ENCODE measurements at places on chromosomes 16 and 17.

- no peak for DNase-seq
These were observed 76.0 kb downstream of the GPR139 start for GRCh38 chr16:19997734-19998133.

DNA sequence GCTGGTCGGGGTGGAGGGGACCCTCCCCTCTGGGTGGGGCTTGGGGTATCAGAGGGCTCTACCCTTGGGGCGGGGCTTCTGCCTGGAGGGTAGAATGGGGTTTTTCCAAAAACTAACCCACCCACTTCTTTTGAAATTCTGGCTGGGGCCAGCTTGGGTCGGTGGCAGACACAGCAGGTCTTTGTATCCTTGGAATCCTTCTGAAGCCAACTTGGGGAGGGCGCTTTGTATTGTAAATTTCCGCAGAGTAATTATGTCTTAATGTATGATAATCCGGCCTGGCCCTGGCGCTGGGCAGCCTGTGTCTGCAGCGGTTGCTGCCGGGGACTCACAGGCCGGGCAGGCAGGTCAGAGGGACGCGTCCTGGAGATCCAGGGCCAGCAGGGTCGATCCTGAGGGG lies 33.9 kb upstream of the GSE1 start:
- DNase-seq = no peak

GRCh38 chr17:57639381-57639780 lies 105.7 kb downstream of the CCDC182 start:
- no peak for DNase-seq

DNA sequence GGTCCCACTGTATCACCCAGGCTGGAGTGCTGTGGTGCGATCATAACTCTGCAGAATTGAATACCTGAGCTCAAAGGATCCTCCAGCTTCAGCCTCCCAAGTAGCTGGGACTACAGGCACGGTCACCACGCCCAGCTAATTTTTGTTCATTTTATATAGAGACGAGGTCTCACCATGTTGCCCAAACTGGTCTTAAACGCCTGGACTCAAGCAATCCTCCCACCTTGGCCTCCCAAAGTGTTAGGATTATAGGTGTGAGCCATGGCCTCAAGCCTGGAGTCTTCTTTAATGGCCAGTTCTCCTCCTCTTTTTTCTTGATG lies 484 bp downstream of the CD300LB start:
- no peak for DNase-seq

- no peak for DNase-seq
These were observed 38.7 kb downstream of the ACSF3 start for GRCh38 chr16:89132194-89133005.

- no peak for DNase-seq
These were observed 9.6 kb downstream of the ITGA2B start for GRCh38 chr17:44379887-44380286.

- DNase-seq = no peak
These were observed 13.1 kb downstream of the USP7 start for GRCh38 chr16:8950580-8951077.

GRCh38 chr17:72587156-72587555 lies 466.3 kb downstream of the SOX9 start:
- no peak for DNase-seq

DNA sequence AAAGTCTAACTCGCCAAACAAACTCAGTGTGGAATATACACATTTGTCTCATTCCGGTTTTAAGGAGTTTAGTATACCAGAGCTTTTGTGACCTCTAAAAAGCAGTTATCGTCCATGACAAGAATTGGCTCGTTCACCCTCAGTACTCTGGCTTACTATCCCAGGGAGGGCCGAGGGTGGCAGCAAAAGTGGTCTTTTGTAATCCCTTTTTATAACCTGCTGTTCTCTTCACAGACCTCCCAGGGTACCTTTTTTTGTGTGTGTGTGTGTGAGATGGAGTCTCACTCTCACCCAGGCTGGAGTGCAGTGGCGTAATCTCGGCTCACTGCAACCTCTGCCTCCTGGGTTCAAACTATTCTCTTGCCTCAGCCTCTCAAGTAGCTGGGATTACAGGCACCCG lies 8.9 kb downstream of the NMT1 start:
- no peak for DNase-seq

GRCh38 chr17:652314-652713 lies 62.3 kb downstream of the VPS53 start:
- no peak for DNase-seq

GRCh38 chr17:63927464-63928171 lies 4.5 kb downstream of the CD79B start:
- DNase-seq = no peak

DNA sequence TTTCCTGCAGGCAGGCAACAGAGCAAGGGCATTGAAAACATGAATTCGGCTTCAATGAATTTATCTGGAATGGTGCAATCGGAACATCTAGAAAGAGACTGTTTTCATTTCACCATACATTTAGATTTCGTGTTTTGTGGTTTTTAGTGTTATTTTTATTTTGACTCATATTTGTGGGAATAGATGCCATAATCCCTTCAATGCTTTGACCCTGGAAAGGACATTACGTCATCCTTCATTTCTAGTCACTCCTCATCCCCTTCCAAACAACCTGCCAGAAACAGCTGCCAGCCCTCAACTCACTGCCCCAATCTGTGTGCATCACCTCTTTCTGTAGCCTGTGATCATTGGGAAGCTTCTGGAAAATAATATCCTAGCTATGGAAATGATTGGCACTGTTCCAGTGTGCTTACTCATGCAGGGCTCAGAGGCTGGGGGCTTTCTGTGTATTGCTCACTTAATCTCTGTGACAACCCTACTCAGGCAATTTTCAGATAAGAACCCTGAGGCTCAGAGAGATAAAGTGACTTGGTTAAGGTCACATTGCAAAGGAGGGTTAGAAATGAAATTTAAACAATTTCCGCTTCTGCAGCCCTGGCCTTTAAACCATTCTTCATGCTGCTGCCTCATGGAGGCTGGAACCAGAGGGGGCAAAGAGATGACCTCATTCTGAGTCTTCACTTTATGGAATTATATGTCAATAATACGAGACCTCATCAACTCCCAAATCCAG lies 9.5 kb upstream of the KSR1 start:
- DNase-seq = no peak

DNA sequence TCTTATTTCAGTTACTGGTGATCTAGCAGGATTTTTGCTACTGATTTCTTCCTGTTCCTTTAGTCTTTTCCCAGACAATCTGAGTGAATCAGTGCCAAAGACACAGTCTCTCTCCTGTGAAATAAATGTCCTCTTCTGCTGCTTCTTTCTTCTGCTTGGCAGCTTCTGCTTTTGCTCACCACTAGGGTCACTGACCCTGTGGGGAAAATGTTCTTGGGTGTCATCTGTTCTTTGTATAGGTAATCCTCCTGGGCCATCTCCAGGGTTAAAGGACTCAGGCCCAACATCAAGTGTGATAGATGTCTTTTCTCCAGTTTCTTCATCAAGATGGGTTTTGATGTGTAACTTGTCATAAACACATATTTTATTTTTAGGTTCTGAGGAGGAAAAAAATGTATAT lies 5.2 kb downstream of the PALB2 start:
- DNase-seq = no peak

- DNase-seq = no peak
These were observed 19.8 kb upstream of the NF1 start for GRCh38 chr17:31074772-31075555.

- DNase-seq = peak; percentile 63
These were observed 144.1 kb downstream of the RAB11FIP4 start for GRCh38 chr17:31535581-31535981.

DNA sequence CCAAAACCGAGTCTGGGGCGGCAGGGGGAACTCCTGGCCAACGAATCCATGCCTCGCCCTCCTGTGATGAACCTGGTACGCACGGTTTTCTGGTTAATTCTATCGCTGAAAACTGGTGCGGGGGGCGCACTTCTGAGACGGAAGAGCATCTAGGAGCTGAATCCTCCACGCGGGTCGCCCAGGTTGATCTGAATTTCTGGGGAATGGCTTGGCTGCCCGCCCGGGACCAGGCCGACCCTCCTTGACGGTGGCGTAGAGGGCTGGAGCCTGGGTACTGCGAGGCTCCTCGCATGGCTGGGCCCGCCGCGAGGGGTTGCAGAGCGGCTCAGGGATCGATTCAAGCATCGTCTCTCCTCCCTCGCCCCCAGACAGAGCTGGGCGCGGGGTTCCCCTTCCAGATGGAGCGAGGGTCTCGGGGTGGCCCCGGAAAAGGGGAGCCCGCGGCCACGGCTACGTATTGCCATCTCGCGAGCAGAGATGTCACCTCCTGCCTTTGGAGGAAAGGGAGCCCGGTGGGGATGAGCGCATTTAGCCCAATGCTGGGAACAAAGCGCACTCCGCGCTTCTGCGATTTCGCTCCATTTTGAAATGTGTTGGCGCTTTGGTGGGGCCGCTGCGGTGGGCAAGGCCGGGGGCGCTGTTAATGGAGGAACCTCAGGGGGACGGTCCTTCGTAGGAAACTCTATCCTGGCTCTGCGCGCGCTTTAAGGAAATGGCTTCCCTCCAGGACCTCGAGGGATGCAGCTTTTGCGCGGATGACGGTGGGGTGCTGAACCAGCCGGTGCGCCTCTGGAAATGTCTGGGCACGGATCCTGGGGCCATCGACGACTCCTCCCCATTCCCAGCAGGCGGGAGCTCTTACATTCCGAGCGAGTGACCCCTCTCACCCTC lies 2.7 kb downstream of the MAPT start:
- no peak for DNase-seq

- DNase-seq = no peak
These were observed 5.2 kb upstream of the SMARCD2 start for GRCh38 chr17:63847525-63848249.

- DNase-seq = no peak
These were observed 154.2 kb upstream of the CDH8 start for GRCh38 chr16:62190426-62190825.

DNA sequence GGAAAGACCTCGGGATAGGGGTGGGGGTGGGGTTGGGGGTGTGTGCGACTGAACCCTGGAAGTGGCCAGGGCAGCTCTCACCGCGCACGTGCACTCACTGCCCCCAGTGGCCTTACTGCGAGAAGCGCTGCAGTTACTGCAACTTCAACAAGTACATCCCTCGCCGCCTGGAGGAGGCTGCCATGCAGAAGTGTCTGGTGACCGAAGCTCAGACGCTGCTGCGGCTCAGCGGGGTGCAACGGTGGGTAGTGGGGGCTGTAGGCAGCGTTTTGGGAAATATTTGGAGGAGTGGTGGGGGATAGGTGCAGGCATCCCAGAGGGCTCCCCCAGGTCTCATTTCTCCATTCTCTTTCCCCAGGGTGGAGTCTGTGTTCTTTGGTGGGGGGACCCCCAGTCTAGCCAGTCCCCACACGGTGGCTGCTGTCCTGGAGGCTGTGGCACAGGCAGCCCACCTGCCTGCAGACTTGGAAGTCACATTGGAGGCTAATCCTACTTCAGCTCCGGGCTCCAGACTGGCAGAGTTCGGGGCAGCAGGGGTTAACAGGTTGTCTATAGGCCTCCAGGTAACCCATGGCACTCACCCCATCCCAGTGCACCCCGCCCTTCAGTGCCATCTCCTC lies 972 bp downstream of the RSAD1 start:
- DNase-seq = peak; percentile 82

DNA sequence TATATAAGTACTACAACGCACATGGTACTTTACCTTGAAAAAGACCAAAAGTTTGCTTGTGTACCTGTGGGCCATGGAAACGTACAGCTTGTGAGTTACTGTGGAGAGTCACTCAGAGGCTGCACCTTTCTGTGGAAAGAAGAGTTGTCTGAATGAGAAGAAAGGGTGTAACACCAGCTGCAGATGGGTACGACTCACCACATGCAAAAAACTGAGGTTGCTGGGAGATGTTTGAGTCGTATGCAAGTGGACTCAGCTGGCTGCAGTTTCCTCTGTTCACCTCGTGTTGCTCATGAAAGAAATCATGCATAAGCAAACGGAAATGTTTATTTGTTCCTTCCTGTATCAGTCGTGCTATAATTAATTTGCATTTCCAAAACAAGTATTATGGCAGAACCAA lies 22.4 kb upstream of the DYNLRB2 start:
- peak; percentile 38 for DNase-seq

DNA sequence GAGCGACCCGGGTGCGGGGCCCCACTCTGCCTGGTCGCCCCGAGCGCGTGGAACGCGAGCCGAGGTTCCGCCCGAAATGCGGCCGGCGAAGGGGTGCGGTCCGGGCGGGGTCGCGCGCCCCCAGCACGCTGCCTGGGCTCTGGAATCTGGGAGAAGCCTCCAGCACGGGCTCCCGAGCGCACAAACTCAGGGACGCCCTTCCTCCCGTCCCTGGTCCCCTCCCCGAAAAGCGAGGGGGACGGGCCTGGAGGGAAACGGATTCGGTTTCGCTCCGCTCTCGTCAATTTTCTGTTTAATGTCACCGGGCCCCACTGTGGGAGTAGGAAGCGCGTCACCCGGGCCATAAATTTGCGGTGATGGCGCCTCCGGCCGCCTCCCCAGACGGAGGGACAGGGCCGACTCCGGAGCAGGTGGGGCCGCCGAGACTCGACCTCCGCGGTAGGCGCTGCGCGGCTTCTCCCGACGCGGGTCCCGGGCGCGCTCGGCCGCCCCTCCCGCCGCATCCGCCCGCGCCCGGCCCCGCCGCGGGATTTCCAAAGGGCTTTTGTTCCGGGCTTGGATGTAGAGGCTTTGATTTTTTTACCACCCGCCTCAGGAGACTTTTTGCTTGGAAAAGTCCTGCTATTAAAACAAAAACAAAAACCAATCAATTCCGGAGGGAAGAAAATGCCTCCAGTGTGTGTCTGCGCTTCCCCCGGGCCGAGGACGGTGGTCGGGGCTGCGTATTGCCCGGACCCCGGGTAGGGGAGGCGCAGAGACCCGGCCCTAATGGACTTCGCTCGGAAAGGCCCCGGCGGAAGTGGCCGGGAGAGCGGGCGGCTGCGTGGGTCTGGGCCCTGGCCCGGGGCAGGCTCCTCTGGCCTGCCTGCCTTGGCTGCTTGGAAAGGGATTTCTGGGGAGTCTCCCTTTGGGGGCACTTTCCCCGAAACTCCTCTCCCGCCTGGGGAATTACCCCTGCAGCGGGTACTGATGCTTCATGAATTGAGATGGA lies 7.9 kb upstream of the BAHCC1 start:
- peak; percentile 73 for DNase-seq

GRCh38 chr17:78469443-78469842 lies 91.0 kb downstream of the PGS1 start:
- no peak for DNase-seq

DNA sequence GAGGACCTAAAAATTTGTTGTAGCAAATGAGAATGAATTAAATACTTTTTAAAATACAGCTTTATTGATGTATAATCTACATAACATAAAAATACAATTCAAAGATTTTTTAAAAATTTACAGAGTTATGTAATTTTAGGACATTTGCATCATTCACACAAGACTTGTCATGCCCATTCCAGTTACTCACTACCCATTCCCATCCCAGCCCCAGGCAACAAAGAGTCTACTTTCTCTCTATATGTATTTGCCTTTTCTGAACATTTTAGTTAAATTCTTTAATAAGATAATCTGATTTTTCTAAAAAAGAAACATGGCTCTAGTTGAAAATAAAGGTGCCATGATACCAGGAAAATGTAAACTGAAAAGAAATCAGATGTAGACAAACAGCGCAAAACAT lies 354.2 kb downstream of the PMP22 start:
- DNase-seq = no peak

Data from activated CD4-positive, alpha-beta T cell treated with anti-CD3 and anti-CD28 coated beads for 48 hours (primary cell).